Thymus (tissue), 14 donors: ENCODE measurements at places on chromosomes 3 and 15. TPM values are rescaled to one million over a fixed set of nuclear protein-coding genes. Genes with fewer than 3 reads are reported as not detected.

Gene TGM4
- 0.14 TPM for total RNA-seq

Gene TPRG1
- total RNA-seq, result 1.8 TPM

Gene PAQR9
- 0.05 TPM for total RNA-seq

Gene ATP13A4
- 0.80 TPM for total RNA-seq

Gene HDGFL3
- 43.1 TPM for total RNA-seq

Gene TRIM42
- total RNA-seq, result not detected

Gene SPINK8
- not detected for total RNA-seq

GRCh38 chr15:53072077-53072476, 281.9 kb upstream of the ONECUT1 start:
- no peaks in the 10 kb centered on the region for H3K4me1 ChIP-seq
- no peak overlapping the region for H3K4me3 ChIP-seq
- no peak overlapping the region for H3K27ac ChIP-seq
- no peaks in the 10 kb centered on the region for H3K36me3 ChIP-seq

DNA sequence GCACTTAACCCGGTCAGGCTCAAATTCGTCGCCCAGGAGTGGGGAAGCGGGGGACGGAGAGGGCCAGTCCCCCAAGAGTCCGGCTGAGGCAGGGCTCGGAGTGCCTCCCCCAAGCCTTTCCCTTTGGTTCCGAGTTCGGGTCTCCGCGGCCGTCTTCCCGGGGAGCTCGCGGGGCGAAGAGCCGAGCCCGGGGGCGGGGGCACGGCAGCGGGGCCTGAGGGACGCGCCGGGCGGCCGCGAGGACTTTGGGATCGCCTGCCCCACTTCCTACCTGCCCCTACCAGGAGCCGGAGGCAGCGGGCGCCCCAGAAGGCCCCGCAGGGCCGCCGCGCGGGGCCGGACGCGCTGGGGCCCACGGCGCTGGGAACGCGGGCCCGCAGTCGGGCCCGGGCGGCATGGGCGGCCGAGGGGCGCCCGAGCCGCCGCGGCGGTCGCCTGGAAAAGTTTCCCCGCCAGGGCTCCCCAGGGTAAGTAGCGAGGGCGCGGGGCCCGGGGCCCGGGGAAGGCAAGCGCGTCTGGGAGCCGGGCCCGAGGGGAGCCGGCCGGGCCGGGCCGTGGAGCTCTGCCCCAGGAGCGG, 2.8 kb downstream of the FURIN start:
- peaks cover 7% of the 10 kb centered on the region for H3K27me3 ChIP-seq
- peak overlapping the region; percentile 58 for H3K4me3 ChIP-seq
- peak overlapping the region; percentile 43 for H3K27ac ChIP-seq
- DNase-seq, result no peak
- peaks cover 8% of the 10 kb centered on the region for H3K36me3 ChIP-seq
- peaks cover 50% of the 10 kb centered on the region for H3K4me1 ChIP-seq

DNA sequence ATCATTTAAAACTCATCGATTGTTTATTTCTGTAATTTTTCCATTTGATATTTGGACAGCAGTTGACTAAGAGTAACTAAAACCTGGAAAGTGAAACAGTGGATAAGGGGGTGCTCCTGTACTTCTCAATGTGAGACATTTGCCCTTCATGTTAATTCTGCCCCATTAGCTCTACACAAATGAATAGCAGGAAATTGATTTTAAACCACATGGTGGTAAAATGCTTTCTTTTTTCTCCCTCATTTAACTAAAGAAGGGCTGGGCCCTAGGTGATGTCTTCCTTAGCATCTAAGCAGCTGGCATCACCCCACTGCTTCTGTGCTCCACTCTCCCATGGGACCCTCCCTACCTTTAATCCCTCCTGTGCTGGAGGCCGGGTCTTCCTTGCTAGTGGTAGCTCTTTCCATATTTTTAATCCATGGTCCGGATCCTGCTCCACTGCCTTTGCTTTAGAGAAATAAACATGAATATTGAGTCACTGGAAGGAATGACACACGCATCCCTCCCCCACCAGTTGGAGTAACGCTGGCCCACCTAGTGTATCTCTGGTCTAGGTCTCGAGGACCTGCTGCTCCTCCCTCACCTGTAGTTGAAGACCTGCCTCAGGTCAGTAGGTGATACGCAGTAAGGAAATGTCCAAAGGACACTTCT, 30.2 kb upstream of the LAMP3 start:
- no peak for DNase-seq
- H3K27ac ChIP-seq, result no peak overlapping the region
- H3K4me3 ChIP-seq, result no peak overlapping the region
- no peaks in the 10 kb centered on the region for H3K27me3 ChIP-seq
- H3K36me3 ChIP-seq, result no peaks in the 10 kb centered on the region

GRCh38 chr3:113507501-113508067, 7.4 kb downstream of the SPICE1 start:
- H3K27me3 ChIP-seq, result no peaks in the 10 kb centered on the region
- H3K4me3 ChIP-seq, result no peak overlapping the region
- H3K4me1 ChIP-seq, result no peaks in the 10 kb centered on the region
- H3K27ac ChIP-seq, result no peak overlapping the region
- DNase-seq, result no peak

GRCh38 chr3:184846496-184846895, 34.5 kb downstream of the VPS8 start:
- H3K4me3 ChIP-seq, result no peak overlapping the region
- H3K27me3 ChIP-seq, result no peaks in the 10 kb centered on the region
- no peaks in the 10 kb centered on the region for H3K4me1 ChIP-seq
- no peak overlapping the region for H3K27ac ChIP-seq
- DNase-seq, result no peak
- peaks cover under 1% of the 10 kb centered on the region for H3K36me3 ChIP-seq

- no peak for DNase-seq
- H3K4me3 ChIP-seq, result no peak overlapping the region
- H3K4me1 ChIP-seq, result no peaks in the 10 kb centered on the region
- no peak overlapping the region for H3K27ac ChIP-seq
These were observed 6.1 kb downstream of the RBP2 start for GRCh38 chr3:139470199-139470598.

DNA sequence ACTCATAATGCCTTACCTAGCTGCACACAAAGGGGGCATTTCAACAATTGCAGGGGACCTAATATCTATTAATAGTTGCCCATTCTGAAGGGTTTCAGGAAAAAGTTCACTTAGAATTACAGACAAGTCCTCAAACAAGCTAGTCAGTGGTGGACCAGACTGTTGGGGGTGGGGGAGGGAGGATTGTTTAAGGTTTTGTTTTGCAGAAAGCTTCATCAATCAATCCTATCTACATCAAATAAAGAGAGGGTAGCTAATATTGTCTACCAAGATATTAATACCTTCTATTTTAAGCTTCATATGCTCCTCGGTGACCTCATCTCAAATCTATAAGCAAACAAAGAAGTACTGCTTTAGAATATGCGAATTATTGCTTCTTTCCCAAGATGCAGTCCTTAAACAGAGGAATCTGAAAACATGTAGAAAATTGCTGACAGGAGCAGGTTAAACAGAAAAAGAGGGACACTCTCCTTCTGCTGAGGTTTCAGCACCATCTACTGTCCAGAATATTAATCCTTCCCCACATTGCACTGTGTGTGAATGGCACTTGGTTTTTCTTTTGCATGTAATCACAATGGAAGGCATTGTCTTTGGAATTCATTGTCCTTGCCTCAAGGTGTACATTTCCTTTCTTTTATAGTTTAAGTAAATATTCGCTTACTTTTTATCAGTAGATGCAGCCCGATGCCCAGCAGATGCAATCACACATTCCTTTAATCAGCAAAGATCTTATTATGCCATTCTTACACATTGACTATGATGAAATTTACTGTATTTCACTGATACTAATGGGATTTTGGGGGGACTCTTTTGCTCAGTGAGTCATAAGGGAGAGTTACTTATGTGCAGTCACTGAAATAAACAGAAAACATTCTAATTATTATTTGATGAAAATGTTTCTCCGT, 94.7 kb downstream of the IL5RA start:
- no peaks in the 10 kb centered on the region for H3K4me1 ChIP-seq
- no peaks in the 10 kb centered on the region for H3K36me3 ChIP-seq
- no peak for DNase-seq
- no peaks in the 10 kb centered on the region for H3K27me3 ChIP-seq

- DNase-seq, result no peak
- no peaks in the 10 kb centered on the region for H3K4me1 ChIP-seq
These were observed 56.4 kb upstream of the TAMM41 start for GRCh38 chr3:11903047-11903446.

DNA sequence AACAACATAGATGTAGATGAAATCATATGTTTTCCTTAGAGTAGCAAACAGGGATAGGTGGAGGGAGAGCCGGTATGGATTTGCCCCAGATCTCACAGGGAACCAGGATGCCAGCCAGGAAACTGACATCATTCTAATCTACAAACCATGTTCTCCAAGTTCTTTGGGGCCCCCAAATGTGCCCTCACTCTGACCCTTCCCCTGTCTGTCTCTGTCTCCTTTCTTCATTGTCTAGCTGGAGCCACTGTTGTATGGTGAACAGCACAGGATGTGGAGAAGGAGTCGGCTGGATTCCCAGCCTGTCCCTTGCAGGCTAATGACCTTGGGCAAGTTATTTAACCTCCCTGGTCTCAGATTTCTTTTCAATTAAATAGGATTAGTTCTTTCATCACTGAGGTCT, 962 bp downstream of the ATP13A5 start:
- no peaks in the 10 kb centered on the region for H3K4me1 ChIP-seq
- H3K27me3 ChIP-seq, result peaks cover 3% of the 10 kb centered on the region
- no peak overlapping the region for H3K27ac ChIP-seq
- DNase-seq, result no peak

DNA sequence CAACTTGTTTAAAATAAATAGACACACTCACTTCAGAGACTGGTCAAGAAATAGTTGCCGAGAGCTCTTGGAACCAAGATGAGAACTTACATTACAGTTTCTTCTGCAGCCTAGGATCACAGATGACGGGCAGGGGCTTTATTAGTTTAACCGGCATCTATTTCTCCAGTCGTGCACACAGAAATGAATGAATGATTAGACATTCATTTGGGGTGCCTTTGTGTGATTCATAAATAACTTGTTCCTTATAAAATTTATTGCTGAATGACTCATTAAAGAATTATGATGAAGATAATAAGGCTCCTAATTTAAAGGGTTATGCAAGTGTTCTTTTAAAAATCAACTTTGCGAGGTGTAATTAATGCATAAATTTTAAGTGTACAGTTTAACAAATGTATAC, 20.8 kb downstream of the NFKBIZ start:
- DNase-seq, result no peak
- no peaks in the 10 kb centered on the region for H3K36me3 ChIP-seq
- no peaks in the 10 kb centered on the region for H3K27me3 ChIP-seq
- no peak overlapping the region for H3K27ac ChIP-seq

DNA sequence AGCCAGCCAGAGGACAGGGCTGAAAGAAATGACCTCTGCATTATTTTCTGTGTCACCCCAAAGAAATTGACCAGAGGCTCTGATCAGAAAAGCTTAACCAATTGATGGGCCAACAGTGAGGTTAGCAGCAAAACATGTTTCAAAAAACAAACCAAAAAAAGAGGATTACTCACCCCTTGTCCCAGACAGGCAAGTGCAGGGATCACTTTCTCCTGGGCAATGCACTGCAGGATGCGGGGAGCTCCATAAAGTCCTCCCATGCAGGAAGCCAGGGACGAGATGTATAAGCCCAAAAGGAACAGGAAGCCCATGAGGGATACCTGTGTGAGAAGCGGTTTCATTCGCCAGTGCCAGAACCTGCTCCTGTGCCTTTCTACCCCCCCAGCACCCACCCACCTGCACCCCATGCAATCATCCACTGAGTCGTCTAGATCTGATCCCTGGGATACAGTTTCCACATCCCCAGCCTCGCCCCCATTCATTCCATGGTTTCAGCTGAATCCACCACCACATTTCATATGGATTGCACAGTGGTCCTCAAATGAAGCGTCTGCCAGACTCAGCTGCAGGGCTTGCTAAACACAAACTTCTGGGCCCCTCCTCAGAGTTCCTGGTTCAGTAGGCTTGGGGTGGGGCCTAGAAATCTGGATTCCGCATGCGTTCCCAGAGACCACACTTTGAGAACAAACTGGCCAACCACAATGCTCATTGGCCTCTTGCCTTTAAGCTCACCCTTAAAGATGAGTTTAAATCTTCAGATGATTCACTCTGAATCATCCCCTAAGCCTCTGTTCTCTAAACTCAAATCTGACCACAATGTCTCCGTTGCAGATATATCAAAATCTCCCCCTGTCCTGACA, 54.4 kb upstream of the HEG1 start:
- no peaks in the 10 kb centered on the region for H3K4me1 ChIP-seq
- H3K27me3 ChIP-seq, result no peaks in the 10 kb centered on the region
- no peaks in the 10 kb centered on the region for H3K36me3 ChIP-seq
- no peak overlapping the region for H3K4me3 ChIP-seq

- DNase-seq, result no peak
- H3K27me3 ChIP-seq, result no peaks in the 10 kb centered on the region
- no peak overlapping the region for H3K4me3 ChIP-seq
- H3K36me3 ChIP-seq, result peaks cover 3% of the 10 kb centered on the region
- no peak overlapping the region for H3K27ac ChIP-seq
These were observed 130.0 kb upstream of the SLC2A2 start for GRCh38 chr3:171156401-171157010.

DNA sequence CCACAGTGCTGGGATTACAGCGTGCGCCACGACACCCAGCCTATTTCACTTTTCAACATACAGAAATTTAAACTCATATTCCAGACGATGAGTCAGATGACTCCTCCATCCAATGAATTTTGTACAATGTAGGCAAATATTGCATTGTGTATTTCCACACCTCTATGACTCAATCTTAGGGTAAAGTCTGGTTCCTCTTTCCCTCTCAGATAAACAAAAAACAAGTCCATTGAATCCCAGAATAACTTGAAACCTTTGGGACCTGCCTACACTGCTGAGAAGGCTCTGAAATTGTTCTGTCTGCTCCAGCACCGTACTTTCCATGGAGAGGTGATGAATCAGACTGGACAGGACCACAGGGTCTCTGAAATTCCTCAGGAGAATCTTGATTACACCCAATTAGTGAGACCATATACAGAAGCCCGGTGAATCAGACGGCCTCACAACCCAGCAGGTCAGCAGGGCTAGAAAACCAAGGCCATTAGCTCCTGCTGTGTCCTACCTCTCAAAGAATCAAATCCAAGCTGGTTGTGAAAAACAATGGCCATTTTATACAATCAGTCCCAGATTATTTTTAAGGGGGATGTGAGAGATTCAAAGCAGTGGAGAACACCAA, 112.6 kb downstream of the ERC2 start:
- H3K4me3 ChIP-seq, result no peak overlapping the region
- DNase-seq, result no peak
- no peaks in the 10 kb centered on the region for H3K4me1 ChIP-seq
- H3K27me3 ChIP-seq, result no peaks in the 10 kb centered on the region
- H3K36me3 ChIP-seq, result no peaks in the 10 kb centered on the region

GRCh38 chr3:43968465-43968864, 273.2 kb upstream of the TOPAZ1 start:
- peaks cover 4% of the 10 kb centered on the region for H3K27me3 ChIP-seq
- no peak for DNase-seq
- no peak overlapping the region for H3K4me3 ChIP-seq
- no peak overlapping the region for H3K27ac ChIP-seq
- no peaks in the 10 kb centered on the region for H3K36me3 ChIP-seq
- no peaks in the 10 kb centered on the region for H3K4me1 ChIP-seq

- no peaks in the 10 kb centered on the region for H3K36me3 ChIP-seq
- H3K4me3 ChIP-seq, result no peak overlapping the region
- H3K4me1 ChIP-seq, result no peaks in the 10 kb centered on the region
- no peaks in the 10 kb centered on the region for H3K27me3 ChIP-seq
These were observed 45.6 kb downstream of the DMXL2 start for GRCh38 chr15:51576911-51577500.
